Stimulated activated CD4-positive, alpha-beta T cell treated with anti-CD3 and anti-CD28 coated beads, TNF-alpha, amount 100 ng/mL, for 48 hours (primary cell): ENCODE measurements at places on chromosomes 4 and X.

GRCh38 chrX:69073241-69073640 is 92.0 kb downstream of the PJA1 start:
- DNase-seq, result no peak

GRCh38 chr4:127484117-127484516 is 148.6 kb upstream of the INTU start:
- no peak for DNase-seq

DNA sequence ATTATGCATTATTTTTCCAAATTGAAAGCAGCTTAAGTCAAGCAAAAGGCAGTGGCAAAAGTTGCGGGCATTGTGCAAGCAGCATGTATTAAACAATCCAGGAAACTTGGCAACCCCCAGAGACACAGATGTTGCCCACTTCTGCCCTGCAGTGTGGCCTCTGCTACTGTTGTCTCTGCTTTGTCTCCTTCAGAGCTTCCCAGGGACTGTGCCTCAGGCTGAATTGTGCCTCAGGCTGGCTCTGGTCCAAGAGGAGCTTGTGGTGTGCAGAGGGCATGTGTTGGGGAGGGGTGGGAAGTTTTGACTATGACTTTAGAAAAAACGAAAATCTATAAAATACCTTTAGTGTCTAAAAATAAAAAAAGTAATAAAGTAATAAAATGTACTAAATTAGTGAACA is 201.4 kb downstream of the CCSER1 start:
- DNase-seq, result no peak

DNA sequence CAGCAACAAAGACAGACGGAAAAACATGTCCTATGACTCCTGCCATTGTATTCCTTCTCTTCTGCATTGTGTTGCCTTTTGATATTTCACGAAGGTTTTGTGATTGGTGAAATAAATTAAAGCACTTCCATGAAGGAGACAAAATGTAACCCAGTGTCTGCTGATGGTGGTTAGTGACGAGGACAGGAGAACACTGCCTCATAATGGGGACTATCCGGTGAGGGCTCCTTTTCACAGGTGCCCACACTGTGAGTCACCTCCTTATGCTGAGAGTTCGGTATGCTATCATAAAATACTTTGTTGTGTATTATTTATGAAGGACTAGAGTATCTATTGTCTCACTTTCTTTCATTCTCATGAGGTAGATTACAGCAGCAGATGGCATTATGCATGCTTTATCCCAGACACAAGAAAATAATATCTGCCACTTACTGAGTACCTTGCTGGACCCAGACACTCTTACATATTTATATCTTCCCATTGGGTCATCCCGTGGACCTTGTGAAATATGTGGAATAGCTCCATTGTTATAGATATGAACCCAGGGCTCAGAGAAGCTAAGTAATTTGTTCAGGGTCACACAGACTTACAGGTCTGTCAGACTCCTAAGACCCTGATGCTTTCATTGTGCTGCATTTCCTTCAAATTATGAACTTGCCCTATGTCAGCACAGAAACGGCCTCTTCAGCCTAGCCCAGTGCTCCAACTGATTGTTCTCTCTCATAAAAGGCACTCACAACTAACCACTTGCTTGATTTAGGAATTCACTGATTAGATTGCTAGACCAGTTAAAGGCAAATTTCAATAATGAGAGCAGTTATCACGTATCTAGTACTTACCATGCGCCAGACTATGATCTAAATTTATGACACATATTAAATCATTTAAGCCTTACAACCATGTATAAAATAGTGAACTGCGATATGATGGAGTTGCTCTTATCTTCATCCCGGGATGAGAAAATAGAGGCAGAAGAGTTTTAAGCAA is 31.2 kb downstream of the PLS3 start:
- DNase-seq, result no peak

GRCh38 chr4:185276036-185276435 is 66.6 kb downstream of the SNX25 start:
- no peak for DNase-seq

DNA sequence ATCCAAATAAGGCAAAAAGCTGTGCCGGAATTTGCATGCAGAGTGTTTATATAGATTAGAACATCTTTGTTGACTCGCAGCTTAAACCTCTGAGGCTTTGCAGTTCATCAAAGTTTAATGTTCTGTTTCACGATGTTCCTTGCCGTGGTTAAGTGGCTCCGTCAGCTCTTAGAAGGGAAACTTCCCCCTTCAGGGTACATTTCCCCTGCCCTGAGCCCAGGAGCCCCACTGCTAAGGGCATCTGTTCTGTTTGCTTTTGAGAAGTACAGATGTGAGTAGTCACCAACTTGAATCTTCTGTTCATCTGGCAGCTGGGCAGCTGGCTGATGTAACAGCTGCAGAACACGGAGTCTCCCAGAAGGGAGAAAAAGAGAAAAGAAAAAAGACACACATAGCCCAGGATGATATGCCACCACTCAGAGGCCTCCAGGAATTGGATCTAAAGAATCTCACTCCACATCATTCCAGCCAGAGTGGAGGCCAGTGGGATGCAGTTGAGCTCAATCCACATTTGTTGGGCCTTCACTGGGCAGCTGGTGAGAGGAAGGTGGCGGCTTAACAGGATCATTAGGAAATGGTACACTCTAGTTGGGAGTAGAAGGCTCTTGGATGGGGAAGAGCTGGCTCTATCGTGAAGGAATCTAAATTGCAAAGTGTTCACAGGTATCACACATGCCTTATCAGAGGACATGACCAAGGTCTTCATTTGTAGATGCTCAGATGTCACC is 178.7 kb upstream of the RBPJ start:
- DNase-seq, result no peak

DNA sequence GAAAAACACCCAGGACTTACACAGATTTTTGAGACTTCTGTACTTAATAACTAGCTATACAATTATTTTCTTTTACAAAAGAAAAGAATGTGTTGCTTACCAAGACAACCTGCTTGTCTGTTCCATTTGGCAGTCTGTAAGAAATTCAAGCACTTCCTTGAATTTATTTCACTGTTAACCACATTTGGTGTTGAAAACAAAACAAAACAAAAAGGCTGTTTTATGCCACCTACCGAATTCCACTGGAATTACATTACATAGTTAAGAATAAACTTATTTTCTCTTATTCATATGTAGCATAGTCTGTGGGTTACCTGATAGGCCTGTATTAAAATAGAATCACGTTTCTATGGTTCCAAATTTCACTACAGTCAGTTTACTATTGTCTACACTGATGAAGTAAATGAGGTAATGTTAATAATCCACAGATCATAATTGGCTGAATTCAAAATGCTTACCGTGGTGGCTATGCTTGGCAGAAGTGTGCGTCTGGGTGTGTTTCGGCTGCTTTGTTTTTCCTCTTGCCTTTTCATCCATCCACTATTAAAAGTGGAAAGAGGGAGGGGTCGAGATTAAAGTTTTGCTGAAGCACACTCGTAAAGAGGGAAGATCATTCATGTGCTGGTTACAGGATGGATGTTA is at the start of gene TLR1:
TLR1 (minus strand) TSS at position 138 of the 642 bp plus-strand sequence. CDS start 5,960 bp downstream, outside the sequence.
- no peak for DNase-seq

GRCh38 chr4:176849076-176849475 is 56.4 kb upstream of the VEGFC start:
- DNase-seq, result no peak

- DNase-seq, result peak; percentile 12
Observed at GRCh38 chr4:67288964-67289363, 256.3 kb downstream of the CENPC start.

DNA sequence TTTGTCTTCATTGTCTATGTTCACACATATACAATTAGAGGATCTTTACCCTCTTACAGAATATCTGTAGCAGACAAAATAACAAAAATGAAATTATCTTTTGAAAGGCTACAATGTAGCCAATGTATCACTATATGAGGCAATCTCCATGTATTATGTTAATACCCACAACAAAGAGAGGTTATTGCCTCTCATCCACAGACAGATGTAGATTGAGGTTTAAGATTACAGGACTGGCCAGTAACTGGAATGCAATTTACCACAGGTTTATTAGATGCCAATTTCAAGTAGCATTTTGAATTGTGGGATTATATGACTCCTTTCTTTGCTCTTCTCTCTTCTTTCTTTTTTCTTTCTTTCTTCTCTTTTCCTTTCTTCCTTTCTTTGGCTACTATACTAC is 242.6 kb downstream of the ANKRD50 start:
- no peak for DNase-seq

- no peak for DNase-seq
Observed at GRCh38 chr4:17448689-17449088, 63.2 kb downstream of the QDPR start.

DNA sequence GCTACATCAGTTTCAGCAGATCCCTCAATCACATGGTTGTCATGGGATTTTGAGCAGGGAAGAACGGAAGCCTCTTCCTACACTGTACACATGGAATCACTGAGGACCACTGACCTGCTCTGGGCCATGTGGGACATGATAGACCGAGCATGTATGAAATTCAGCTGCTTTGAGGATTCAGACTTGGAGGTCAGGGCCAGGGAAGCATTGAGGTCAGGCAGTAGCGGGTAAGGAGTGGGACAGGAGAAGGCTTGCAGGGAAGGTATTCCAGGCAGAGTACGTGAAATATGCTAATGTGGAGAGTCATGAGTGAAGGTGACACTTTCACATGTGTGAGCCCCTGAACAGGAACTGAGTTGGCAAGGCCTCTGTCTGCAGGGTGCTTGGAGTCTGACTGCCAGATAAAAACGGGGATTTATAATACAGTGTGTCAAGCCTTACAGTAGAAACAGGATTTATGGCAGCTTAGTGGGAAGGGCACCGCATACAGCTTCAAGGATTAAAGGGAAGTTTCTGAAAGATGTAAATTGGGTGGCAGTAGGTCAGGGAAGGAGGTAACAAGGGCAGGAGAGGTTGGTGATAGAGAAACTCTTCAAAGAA is 111.7 kb downstream of the STK32B start:
- no peak for DNase-seq

GRCh38 chrX:149511081-149511480 is 6.0 kb upstream of the IDS start:
- no peak for DNase-seq
